ENCODE measurements at places on chromosomes 11 and 22. TPM values are rescaled to one million over a fixed set of nuclear protein-coding genes. Genes with fewer than 3 reads are reported as not detected.

GRCh38 chr22:45626198-45626651 lies 45.4 kb upstream of the ATXN10 start:
- no peak overlapping the region for H3K27ac ChIP-seq
- H3K36me3 ChIP-seq = no peaks in the 10 kb centered on the region
- H3K4me1 ChIP-seq = no peaks in the 10 kb centered on the region

DNA sequence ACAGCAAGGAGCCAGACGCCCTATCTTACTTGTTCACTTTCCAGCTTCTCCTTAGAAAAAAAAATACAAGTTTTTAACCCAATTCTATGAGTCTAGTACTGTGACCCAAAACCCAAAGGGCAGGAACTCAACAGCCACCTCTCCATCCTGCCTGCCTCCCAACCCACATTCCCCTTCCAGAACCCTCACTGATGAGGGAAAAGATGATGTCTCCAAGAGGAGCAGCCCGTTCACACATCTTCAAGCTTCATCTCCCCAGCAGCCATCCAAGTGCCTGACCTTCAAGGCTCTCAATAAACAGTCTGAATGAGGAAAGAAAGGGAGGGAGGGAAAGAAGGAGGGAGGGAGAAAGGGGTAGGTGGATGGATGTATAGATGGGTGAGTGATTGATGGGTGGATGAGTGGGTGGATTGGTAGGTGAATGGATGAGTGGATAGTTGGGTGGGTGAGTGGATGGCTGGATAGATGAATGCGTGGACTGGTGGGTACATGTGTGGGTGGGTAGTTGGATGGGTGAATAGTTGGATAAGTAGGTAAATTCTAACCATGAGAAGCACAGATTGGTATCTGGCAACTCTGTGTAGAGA lies 50.4 kb downstream of the IGLL5 start:
- no peaks in the 10 kb centered on the region for H3K36me3 ChIP-seq
- H3K4me3 ChIP-seq = no peak overlapping the region
- DNase-seq = no peak
- no peak overlapping the region for H3K27ac ChIP-seq
- peaks cover 52% of the 10 kb centered on the region for H3K27me3 ChIP-seq

DNA sequence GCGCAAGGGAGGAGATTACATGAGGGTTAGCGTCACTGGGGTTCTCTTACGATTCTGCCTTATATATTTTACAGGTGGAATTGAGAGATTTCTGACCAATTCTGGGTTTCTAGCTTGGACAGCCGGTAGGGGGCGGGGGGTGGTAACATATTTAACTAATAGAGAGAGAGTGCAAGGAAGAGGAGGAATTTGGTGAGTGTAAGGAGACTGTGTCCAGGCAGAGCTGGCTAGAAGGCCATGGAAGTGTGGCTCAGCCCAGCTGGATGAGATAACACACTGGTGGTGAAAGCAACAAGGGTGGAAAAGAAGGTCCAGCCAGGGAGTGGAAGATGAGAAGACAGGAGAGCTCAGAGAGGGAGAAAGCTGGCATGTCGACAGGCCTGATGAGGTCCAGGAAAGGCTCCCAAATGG lies 56.5 kb downstream of the ST3GAL4 start:
- H3K27ac ChIP-seq = no peak overlapping the region
- peaks cover 4% of the 10 kb centered on the region for H3K4me1 ChIP-seq
- H3K36me3 ChIP-seq = no peaks in the 10 kb centered on the region
- peaks cover 4% of the 10 kb centered on the region for H3K27me3 ChIP-seq
- H3K4me3 ChIP-seq = no peak overlapping the region

DNA sequence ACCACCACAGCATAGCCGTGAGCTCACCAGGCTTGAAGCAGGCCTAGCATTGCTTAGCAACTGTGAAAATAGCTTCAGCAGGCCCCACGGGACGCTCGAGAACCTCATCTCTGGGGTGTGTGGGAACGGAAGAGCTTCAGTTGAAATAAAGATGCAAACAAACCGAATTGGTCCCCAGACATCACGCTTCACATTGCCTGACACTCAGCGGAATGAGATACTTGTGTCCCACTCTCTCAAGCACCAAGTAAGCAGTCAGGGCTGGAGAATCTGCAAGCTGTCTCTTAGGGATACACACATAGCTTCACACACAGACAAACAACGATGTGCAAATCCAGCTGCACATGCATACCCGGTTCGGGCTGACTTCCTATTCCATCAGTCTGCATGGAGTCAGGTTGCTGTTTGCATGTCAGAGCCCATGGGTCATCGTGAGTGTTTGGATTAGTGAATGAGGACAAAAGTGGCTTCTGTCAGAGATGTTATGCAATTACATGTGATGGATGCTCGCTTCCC lies 205.7 kb downstream of the SNX19 start:
- no peak for DNase-seq
- no peak overlapping the region for H3K27ac ChIP-seq
- H3K4me1 ChIP-seq = no peaks in the 10 kb centered on the region
- no peaks in the 10 kb centered on the region for H3K36me3 ChIP-seq
- no peak overlapping the region for H3K4me3 ChIP-seq

DNA sequence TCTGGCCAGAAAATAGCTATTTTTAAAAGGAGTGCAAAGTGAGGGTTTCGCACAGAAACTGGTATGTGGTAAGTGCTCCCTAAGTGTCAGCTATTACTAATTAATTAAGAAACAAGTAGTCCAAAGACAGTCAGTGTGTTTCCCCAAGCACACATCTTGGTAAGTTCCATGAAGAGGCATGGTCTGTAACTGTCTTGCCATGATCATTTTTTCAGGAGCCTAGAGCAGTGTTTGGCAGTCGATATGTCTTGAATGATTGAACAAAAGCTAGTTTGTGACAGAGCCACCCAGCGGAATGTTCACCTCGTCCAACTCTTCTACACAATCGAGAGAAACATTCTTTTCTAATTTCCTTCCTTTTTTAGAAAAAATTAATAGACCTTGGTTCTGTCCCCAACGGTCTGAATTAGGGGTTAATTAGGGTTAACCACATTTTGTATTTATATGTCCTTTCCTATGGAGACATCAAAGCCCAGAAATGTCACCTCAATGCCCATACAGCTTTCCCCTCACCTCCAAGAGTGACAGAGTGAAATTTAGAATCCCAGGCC lies 57.6 kb upstream of the FTH1 start:
- no peak overlapping the region for H3K27ac ChIP-seq
- no peaks in the 10 kb centered on the region for H3K27me3 ChIP-seq
- no peak for DNase-seq
- no peaks in the 10 kb centered on the region for H3K4me1 ChIP-seq
- no peaks in the 10 kb centered on the region for H3K36me3 ChIP-seq
- no peak overlapping the region for H3K4me3 ChIP-seq

GRCh38 chr22:23548501-23549197 lies 31.4 kb downstream of the IGLL1 start:
- DNase-seq = no peak
- H3K4me1 ChIP-seq = no peaks in the 10 kb centered on the region
- no peak overlapping the region for H3K4me3 ChIP-seq
- peaks cover 16% of the 10 kb centered on the region for H3K27me3 ChIP-seq

GRCh38 chr11:123590296-123590912 lies 64.0 kb downstream of the SCN3B start:
- H3K27me3 ChIP-seq = no peaks in the 10 kb centered on the region
- no peaks in the 10 kb centered on the region for H3K36me3 ChIP-seq
- peaks cover 12% of the 10 kb centered on the region for H3K4me1 ChIP-seq
- H3K4me3 ChIP-seq = no peak overlapping the region
- DNase-seq = no peak

- peaks cover 14% of the 10 kb centered on the region for H3K4me1 ChIP-seq
- H3K4me3 ChIP-seq = no peak overlapping the region
- no peaks in the 10 kb centered on the region for H3K27me3 ChIP-seq
- DNase-seq = no peak
- H3K27ac ChIP-seq = no peak overlapping the region
These were observed 46.5 kb upstream of the FIBIN start for GRCh38 chr11:26947379-26947844.

DNA sequence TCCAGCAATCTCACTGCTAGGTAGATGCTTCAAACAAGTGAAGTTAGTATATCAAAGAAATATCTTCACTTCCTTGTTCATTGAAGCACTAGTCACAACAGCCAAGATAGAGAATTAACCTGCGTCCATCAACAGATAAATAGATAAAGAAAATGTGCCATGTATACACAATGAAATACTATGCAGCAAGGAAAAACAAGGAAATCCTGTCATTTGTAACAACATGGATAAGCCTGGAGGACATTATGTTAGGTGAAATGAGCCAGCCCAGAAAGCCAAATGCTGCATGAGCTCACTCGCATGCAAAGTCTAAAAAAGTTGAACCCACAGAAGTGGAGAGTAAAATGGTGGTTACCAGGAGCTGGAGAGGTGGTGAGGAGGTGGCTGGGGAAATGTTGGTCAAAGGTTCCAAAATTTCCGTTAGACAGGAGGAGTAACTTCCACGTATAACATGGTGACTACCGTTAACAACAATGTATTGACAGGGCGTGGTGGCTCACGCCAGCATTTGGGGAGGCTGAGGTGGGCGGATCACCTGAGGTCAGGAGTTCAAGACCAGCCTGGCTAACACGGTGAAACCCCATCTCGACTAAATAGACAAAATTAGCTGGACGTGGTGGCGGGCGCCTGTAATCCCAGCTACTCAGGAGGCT lies 23.6 kb upstream of the CARS1 start:
- H3K36me3 ChIP-seq = no peaks in the 10 kb centered on the region
- no peak overlapping the region for H3K27ac ChIP-seq
- H3K4me3 ChIP-seq = no peak overlapping the region

- H3K4me3 ChIP-seq = no peak overlapping the region
- H3K27me3 ChIP-seq = no peaks in the 10 kb centered on the region
- peaks cover 8% of the 10 kb centered on the region for H3K4me1 ChIP-seq
- no peak for DNase-seq
- H3K36me3 ChIP-seq = no peaks in the 10 kb centered on the region
These were observed 71.6 kb downstream of the ST3GAL4 start for GRCh38 chr11:126426820-126427749.

- no peaks in the 10 kb centered on the region for H3K27me3 ChIP-seq
- H3K4me1 ChIP-seq = no peaks in the 10 kb centered on the region
- H3K27ac ChIP-seq = no peak overlapping the region
- no peak overlapping the region for H3K4me3 ChIP-seq
- no peak for DNase-seq
These were observed 19.2 kb upstream of the APOBEC3A start for GRCh38 chr22:38938221-38938620.

- DNase-seq = no peak
- H3K36me3 ChIP-seq = no peaks in the 10 kb centered on the region
- peaks cover 20% of the 10 kb centered on the region for H3K4me1 ChIP-seq
- peak overlapping the region; percentile 33 for H3K4me3 ChIP-seq
These were observed 6.5 kb downstream of the ARSA start for GRCh38 chr22:50621356-50621880.

GRCh38 chr11:62965574-62965973 lies 19.2 kb downstream of the SLC22A6 start:
- no peak for DNase-seq
- no peak overlapping the region for H3K4me3 ChIP-seq
- no peaks in the 10 kb centered on the region for H3K27me3 ChIP-seq
- no peaks in the 10 kb centered on the region for H3K36me3 ChIP-seq

GRCh38 chr11:26837154-26837553 lies 115.3 kb upstream of the SLC5A12 start:
- no peak for DNase-seq
- H3K27ac ChIP-seq = no peak overlapping the region
- H3K4me3 ChIP-seq = no peak overlapping the region
- no peaks in the 10 kb centered on the region for H3K4me1 ChIP-seq

GRCh38 chr22:46351767-46352166 lies 16.3 kb downstream of the TRMU start:
- H3K4me3 ChIP-seq = no peak overlapping the region
- H3K27me3 ChIP-seq = no peaks in the 10 kb centered on the region
- H3K36me3 ChIP-seq = no peaks in the 10 kb centered on the region
- no peak for DNase-seq

DNA sequence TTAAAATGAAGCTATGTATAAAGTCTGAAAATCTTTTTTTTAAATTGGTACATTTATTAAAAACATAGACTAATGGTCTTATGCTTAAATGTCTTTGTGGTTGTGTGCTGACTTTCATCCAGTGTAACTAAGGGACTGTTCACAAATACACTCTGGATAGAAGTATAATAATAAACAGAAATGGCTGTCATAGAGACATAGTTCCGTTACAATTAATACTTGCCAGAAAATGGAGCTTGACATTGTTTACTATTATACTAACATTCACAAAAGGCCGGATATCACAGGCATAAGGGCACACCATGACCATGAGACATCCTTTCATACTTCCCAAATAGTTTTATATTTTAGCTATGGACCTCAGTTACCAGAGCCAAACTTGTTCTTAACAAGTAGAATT lies 161.3 kb downstream of the DDX10 start:
- no peaks in the 10 kb centered on the region for H3K27me3 ChIP-seq
- H3K4me1 ChIP-seq = no peaks in the 10 kb centered on the region
- H3K36me3 ChIP-seq = no peaks in the 10 kb centered on the region
- no peak for DNase-seq

- H3K27ac ChIP-seq = peak overlapping the region; percentile 100
- H3K4me1 ChIP-seq = peaks cover 29% of the 10 kb centered on the region
- H3K36me3 ChIP-seq = no peaks in the 10 kb centered on the region
- peak; percentile 98 for DNase-seq
- no peak overlapping the region for H3K4me3 ChIP-seq
These were observed 130.7 kb downstream of the MN1 start for GRCh38 chr22:27670701-27671412.

- H3K27me3 ChIP-seq = peaks cover 98% of the 10 kb centered on the region
- H3K36me3 ChIP-seq = no peaks in the 10 kb centered on the region
- no peak overlapping the region for H3K4me3 ChIP-seq
- no peak overlapping the region for H3K27ac ChIP-seq
These were observed 48.5 kb downstream of the GGTLC2 start for GRCh38 chr22:22692707-22693530.

DNA sequence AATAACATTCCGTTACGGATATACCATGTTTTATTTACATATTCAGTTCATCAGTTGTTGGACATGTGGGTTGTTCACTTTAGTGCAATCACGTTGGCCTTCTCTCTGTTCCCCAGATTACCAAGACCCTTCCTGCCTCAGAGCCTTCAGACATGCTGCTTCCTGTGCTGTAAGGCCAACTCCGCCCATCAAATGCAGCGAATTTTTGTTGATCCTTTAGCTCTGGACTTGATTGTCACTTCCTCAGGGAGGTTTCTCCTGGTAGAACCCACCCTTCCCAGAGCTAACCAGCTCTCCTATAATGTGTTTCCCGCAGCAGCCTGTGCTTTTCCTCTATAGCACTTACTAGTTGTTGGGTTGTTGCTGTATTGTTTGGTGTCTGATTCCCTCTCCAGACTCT lies 39.4 kb downstream of the SWAP70 start:
- H3K27ac ChIP-seq = no peak overlapping the region
- no peaks in the 10 kb centered on the region for H3K27me3 ChIP-seq
- no peak for DNase-seq
- no peaks in the 10 kb centered on the region for H3K36me3 ChIP-seq
- no peaks in the 10 kb centered on the region for H3K4me1 ChIP-seq
- H3K4me3 ChIP-seq = no peak overlapping the region

SAMM50 gene
- 45.5 TPM for total RNA-seq

CBLIF gene
- not detected for total RNA-seq

MMP27 gene
- not detected for total RNA-seq

KRTAP5-1 gene
- not detected for total RNA-seq

C11orf87 gene
- not detected for total RNA-seq

MAP6 gene
- total RNA-seq = 9.9 TPM

OSM gene
- total RNA-seq = not detected

FAM168A gene
- 19.3 TPM for total RNA-seq

RIBC2 gene
- total RNA-seq = 0.59 TPM
